ENCODE measurements at places on chromosomes 5 and 9. TPM values are rescaled to one million over a fixed set of nuclear protein-coding genes. Genes with fewer than 3 reads are reported as not detected.

FOXD4L4 gene
- total RNA-seq: 0.22 TPM

ARHGEF37 gene
- 22.3 TPM for total RNA-seq

GRCh38 chr5:172251419-172251818, 32.1 kb downstream of the UBTD2 start:
- no peak for DNase-seq

GRCh38 chr5:154587123-154588026, 109.3 kb upstream of the HAND1 start:
- no peak for DNase-seq

- DNase-seq: no peak
Measured at GRCh38 chr9:121372239-121373010, 2.4 kb upstream of the STOM start.

FOXD4 gene
- total RNA-seq: 0.66 TPM

- DNase-seq: no peak
Measured at GRCh38 chr9:135857843-135858242, 49.5 kb downstream of the CAMSAP1 start.

DNA sequence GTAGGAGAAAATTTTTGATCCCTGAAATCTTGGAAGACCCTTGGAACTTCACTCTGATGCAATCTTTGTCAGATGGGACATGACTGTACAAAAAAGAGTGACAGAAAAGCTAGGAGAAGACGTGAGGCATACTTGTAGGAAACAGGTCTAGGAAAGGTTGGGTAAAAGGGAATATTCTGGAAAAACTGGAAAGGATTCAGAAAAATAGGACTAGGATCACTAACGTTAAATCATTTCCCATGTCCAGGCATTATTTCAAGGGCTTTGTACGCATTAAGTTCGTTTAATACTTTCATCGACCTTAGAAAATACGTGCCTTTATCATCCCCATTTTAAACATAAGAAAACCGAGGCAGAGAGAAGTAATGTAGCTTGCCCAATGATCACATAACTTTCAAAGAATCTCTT, 2.9 kb downstream of the ALDH1A1 start:
- no peak for DNase-seq

DNA sequence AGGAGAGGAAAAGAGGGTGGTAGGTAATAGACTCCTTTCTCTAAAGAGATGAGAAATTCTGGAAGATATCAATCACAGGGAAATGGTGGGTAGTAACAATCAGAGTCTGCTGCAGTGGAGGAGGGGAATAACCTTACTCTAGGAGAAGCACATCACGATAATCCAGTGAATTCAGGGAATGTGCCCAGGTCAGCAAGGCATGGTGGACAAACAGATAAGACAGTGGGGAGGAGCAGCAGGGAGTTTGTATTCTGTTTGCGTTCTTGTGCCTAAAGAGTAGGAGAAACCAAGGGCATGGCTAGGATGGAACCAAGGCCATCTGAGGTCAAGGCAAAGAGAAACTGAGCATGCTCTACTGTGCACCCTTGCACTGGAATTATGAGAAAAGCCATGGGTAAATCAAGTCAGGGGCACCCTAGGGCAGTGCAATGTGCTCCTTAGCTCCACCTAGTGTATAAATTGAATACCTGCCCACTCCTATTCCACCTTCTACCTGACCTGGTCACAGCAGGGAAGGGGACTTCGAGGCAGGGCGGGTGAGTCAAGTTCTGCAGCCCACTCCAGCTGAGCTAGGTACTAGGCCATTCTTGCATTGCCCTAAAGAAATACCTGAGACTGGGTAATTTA, 31.6 kb downstream of the RETREG1 start:
- DNase-seq: no peak

DNA sequence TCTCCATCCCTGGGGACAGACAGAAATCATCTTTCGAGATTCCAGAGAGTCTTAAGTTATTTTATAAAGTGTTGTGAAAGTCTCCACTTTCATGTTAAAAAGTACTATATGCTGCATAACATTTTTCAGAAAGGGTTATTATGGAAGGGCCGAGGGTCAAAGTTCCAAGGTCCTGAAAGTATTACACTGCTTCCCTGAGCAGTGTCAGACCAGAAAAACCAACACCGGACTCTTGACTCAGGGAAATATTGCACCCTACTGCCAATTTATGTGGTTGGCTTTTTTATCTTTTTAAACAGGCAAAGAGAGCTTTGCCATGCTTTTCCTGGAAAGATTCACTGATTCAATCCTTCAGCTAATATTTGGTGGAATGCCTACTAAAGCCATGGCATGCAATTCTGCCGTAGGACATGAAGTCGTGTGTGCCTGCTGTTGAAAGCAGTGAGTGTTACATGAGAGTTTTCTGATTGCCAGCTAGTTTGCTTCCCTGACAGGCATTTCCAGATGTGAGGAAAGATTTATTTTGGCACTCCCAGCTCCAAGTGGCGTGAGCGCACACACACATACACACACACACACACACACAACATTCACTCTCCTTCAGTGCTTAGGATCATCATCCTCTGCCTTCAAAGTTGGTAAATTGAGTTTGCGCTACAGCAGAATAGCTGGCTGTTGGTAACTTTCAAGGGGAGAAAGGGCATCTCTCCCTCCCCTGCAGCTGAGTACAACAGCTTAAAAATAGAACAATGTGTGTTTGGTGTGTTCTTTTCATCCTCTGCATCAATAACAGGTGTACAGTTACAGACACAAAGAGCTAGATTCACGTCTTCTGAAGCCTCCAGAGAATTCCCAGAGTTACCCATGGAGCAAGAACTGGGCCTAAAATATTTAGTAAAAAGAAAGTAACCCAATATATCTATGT, 45.6 kb downstream of the SLC1A3 start:
- peak; percentile 56 for DNase-seq

PTPA gene
- 117 TPM for total RNA-seq

- no peak for DNase-seq
Measured at GRCh38 chr5:108763222-108763916, 15.7 kb downstream of the FER start.

SLC6A7 gene
- 4.4 TPM for total RNA-seq

NOXA1 gene
- total RNA-seq: 7.1 TPM

GDF9 gene
- total RNA-seq: 0.83 TPM

GRCh38 chr9:87630266-87630665, 95.7 kb upstream of the CTSL start:
- no peak for DNase-seq

- no peak for DNase-seq
Measured at GRCh38 chr5:99589424-99589823, 660.6 kb upstream of the CHD1 start.

DNA sequence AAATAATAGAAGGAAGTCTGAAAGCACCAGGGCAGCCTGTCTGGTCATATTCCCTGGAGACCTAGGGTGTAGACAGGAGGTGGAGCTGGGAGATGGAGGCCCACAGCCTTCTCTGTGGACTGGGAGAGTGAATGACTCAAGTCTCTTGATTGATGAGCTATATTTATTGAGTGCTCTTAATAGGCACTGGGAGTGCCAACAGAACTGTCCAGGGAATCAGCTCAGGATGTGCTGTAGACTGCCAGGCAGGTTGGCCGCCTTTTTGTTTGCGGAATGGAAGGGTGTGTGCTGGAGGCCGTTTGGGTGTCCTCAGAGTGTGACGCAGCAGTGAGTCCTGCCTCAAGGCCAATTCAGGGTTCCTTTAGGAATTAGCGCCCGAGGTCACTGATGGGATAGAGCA, 33.4 kb upstream of the POMT1 start:
- no peak for DNase-seq

- DNase-seq: no peak
Measured at GRCh38 chr9:105621001-105621400, 41.3 kb upstream of the TAL2 start.

DNA sequence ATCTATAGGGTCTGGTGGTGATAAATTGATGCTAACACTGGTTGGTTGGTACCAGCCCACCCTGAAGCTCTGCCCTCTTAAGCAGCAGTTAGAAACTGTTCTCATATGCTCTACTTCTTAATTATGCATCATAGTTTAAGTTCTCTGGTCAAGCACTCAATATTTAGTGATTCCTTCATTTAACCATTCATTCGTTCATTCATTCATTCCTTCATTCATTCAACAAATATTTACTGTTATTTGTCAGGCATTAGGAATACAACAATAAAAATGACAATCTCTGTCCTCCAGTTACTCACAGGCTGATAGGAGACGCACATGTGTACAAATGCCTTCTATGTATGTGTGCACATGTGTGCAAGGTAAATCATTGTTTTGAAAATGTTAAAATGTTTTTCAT, 54.6 kb downstream of the TRIM32 start:
- no peak for DNase-seq

TMEM252 gene
- total RNA-seq: not detected

DNA sequence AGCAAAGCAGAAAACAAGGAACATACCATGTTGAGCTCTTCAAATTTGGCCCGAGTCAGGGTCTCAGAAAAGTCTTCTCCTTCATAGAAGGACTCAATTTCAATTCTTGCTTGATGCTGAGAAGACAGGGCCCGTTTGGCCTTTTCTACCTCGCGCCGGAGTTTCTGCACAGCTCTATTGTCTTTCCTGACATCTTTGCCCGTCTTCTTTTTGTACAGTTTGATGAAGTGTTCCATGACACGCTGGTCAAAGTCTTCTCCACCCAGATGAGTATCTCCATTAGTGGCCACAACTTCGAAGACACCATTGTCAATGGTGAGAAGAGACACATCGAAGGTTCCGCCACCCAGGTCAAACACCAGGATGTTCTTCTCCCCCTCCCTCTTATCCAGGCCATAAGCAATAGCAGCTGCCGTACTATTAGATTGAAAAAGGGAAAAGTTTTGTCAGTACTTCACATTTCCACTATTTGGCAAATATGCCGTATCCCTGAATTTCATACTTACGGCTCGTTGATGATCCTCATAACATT, 2.2 kb downstream of the HSPA5 start:
- DNase-seq: no peak

GKAP1 gene
- 15.9 TPM for total RNA-seq

SLIT3 gene
- 18.5 TPM for total RNA-seq

ARHGEF39 gene
- total RNA-seq: 1.5 TPM

- peak; percentile 32 for DNase-seq
Measured at GRCh38 chr5:80569961-80570786, at the start of gene ANKRD34B. Gene ANKRD34B (minus strand): TSS chr5:80570280. CDS start chr5:80560019, 10,261 bp downstream.

- DNase-seq: no peak
Measured at GRCh38 chr5:131990716-131991115, 20.7 kb downstream of the ACSL6 start.

All from spinal cord (tissue), 10 donors.